ENCODE measurements at places on chromosomes 4 and X. TPM values are rescaled to one million over a fixed set of nuclear protein-coding genes. Genes with fewer than 3 reads are reported as not detected.

DNA sequence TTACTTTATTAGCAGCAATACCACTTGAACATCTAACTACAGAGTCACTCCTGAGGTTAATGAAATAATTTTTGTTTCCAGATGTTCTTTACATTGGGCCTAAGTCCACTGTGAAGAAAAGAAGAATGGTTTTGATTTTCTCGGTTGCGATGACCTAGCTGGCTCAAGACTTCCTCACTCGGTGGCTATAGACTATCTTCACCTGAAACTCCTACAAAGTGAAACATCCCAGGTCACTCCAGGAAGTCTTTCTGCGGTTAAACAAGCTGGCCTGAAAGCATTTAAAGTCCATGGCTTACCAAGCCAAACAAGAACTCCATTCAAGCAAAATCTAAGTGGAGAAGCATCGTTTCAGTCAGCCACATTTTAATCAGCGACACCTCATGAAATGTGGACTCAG lies 13.7 kb upstream of the SORBS2 start:
- DNase-seq: no peak

DNA sequence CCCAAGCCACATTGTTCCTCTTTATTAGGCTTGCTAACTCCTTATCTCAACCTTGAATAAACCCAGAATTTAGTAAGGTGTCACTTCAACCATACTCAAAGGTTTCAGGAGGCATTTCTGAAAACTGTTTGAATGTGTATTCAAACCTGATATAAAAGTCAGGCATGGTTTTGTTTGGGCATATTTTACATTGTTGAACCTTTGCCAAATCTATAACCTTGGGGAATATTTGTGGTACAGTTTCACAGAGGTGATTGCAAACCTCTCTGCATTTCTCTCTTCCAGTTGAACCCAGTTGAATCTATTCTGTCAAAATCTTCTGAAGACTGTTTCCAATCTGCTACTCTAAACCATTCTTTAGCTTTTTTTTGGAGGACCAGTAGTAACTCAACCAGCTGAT lies 409.0 kb downstream of the TECRL start:
- DNase-seq: no peak

DNA sequence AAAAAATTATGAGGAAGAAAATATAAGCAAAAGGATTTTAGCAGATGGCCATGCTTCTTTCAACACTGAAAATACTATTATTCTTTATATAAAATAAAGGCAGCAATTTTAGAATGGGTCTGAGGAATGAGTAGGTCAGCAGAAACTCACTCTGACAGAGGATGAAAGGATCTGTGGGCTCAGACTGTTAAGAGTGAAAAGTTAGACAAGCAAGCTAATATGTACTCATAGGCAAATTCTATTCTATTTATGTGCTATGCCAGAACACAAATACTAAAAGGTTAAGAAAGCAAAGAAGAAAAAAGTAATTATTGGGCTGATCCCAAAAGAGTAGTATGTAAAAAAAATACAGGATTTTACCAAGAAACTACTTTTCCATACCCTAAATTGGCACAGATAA lies 13.9 kb downstream of the LCORL start:
- no peak for DNase-seq

GRCh38 chr4:54971474-54971950 lies 153.9 kb downstream of the KDR start:
- DNase-seq: no peak

DNA sequence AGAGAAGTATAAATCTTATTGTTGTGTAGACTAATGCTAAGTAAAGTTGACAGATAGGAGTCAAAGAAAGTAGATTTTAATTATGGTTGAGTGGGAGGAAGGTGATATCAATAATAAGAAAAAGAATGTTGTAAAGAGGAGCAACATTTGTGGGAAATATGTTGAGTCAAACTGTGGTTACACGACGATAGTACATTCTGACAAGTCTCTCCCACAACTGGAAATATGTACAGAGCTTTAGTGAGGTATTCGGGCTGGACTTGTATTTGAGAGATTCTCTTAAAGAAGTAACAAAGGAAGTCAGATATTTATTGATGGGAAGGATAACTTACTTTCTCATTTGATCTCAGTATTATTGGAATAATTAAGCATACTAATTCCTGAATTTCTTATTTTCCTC lies 525.3 kb upstream of the MAGEB2 start:
- no peak for DNase-seq

- DNase-seq: no peak
Measured at GRCh38 chrX:24480400-24480865, 15.3 kb downstream of the PDK3 start.

DNA sequence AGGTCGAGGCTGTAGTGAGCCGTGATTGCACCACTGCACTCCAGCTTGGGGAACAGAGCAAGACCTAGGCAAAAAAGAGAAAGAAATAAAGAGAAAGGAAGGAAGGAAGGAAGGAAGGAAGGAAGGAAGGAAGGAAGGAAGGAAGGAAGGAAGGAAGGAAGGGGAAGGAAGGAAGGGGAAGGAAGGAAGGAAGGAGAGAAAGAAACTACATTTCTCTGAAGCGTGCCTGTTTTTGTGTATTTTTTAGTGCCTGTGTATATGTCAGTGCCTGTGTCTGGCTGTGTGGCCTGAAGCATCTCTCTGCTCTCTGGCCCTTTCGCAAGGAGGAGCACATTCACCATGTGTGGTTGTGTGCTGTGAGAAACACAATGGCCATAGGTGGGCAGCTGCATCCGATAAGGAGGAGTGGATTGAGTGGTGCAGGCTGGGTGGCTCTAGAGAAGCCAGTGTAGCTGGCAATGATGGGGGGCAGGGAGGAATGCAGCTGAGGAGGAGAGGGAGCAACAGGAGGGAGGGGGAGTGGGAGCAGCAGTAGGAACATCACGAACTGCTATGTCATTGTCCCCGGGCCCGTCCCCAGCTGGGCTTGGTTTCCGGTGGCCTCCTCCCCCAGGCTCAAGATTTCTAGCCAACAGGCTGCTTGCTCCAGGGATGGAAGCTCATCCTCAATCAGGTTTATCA lies 11.4 kb downstream of the SYN1 start:
- DNase-seq: peak; percentile 53

- DNase-seq: no peak
Measured at GRCh38 chr4:45846016-45846415, 277.8 kb downstream of the GABRG1 start.

DNA sequence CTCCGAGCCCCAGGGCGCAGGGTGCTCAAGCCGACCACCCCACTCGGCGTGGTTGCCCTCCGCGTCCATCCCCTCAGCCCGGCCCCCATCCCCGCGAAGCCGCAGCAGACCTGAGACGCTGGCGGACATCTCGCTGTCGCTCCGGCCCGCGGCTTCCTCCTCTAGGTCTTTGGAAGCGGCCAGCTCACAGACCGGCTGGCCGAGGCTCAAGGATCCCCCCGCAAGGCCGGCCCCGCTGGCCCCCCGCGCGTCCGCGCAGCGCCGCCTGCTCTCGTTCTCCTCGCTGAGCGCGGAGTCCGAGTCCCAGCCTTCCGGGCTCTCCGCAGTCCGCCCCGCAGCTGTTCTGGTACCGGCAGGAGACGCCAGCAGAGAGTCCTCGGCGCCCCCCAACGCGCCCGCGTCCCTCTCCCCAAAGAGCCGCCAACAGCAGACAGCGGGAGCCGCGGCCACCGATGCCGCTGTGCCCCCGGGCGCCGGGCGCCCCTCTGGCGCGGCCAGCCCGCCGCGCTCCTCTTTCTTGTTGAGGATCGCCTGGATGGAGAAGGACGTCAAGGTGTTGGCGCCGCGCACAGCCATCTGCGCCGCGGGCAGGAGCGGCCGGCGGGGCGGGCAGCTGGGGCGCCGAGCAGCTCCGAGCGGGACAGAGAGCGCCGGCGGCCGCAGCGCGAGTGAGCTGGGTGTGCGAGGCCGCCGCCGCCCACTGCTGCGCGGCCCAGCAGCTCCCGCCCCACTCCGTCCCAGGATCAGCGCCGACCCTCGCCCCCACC lies at the start of gene NKX3-2:
Gene NKX3-2 (minus strand): TSS at position 670 of the 767 bp plus-strand sequence. CDS start 94 bp downstream, at position 576.
- DNase-seq: no peak

DNA sequence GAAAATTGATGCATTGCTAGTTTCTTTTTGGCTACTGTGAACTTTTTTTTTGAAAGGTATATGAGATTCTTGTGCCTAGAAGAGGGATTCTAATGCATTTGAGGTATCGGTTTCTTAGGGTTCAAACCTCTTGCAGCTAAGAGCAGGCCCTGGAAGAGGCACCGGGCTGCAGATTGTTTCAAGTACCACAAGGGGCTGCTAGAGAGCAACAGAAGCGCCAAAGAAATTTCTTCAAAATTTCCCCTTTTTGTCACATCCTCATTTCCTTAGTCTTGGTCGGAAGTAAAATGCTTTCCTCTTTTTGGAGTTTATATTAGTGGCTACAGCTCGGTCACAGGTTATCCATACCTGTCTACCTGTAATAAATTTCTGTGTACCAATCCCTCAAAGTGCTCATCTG lies 89.8 kb downstream of the PDGFRA start:
- DNase-seq: no peak

DNA sequence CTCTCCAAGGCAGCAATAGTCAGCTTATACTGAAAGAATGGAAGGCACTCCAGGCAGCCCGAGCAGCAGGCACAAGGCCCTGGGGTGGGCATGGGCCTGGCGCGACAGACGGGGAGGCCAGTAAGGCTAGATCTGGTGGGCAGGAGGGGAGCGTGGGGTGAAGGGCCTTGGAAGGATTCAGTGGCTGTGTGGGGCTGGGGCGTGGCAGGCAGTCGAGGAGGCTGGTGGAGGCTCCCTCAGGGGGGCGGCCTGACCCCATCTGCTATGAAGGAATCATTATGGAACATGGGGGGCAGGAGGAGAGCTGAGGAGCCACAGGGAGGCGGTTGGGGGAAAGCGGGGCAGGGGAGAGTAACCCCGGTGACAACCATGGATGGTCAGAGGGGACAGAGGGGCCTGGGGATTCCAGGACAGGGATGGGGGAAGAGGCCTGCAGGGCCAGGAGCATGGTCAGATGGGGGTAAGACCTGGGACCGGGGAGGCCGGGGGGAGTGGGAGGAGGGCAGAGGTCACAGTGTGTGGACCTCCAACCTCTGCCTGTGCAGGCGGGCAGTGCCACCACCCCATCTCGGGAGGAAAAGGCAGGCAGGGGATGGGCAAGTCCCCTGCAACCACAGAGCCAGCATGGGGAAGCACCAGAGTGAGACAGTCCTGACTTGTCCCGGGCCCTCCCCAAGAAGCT lies 70.3 kb downstream of the ACOX3 start:
- peak; percentile 13 for DNase-seq

- no peak for DNase-seq
Measured at GRCh38 chrX:154010330-154011087, 9.2 kb downstream of the IRAK1 start.

DNA sequence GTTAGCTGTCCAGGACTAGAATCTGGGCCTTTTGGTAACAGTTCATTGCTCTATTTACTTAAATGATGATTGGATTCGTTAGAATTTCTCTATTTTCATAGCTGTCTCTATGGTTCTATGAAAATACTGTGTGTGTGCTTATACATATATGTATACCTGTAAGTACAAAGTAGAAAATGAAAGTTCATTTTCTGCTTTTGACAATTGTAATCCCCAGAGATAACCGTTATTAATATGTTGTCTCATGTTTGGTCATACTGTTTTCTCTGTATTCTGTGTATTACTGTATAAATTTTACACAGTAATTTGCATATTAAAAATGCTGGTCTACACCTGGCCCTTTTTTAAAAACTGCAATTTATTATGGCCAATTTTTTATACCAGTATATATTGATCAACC lies 55.4 kb downstream of the CLCN3 start:
- no peak for DNase-seq

The MRPL1 gene
- total RNA-seq: 28.2 TPM

The HTR2C gene
- total RNA-seq: 0.78 TPM

The CD40LG gene
- total RNA-seq: not detected

The SSX4 gene
- total RNA-seq: not detected
